ENCODE measurements at places on chromosomes 2 and 18.

DNA sequence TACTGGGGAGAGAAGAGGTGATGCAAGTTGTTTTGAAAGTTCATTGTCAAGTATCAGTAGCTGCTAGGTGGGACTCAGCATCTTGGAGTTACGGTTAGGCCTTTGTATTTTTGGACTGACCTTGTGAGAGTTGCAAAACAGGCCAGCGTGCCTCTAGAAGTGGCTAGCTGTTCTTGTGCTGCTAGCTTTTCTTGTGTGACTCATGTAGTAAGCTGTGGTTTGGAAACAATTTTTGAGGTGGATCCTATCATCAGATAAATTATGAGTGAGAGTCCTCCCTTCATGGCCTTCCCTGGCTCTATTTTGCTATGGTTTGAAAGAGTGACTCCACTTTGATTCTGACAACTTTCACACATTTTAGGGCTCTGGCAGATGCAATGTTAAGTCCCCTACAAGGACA lies 409.2 kb upstream of the HS6ST1 start:
- no peak for DNase-seq

GRCh38 chr2:160325418-160325817 lies 125.3 kb upstream of the ITGB6 start:
- DNase-seq: no peak

- no peak for DNase-seq
Measured at GRCh38 chr2:221758076-221758475, 186.0 kb upstream of the EPHA4 start.

DNA sequence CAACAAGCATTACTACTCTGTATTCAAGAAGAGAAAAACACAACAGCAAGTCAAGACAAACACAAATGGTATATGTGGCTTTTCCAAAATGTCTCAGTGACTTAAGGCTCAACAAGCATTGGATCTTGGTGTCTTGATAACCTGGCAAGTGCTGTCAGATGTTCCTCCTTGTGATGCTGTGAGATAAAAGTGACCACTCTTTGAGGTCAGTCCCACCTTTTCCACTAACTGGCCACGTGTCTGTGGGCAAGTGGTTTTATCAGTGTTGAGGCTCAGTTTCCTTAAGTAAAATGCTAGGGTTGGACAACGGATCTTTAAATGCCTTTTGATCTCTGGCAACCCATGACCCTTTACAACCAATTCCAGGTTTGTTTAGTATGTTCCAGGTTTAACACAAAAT lies 98.7 kb downstream of the BCL2 start:
- DNase-seq: no peak

DNA sequence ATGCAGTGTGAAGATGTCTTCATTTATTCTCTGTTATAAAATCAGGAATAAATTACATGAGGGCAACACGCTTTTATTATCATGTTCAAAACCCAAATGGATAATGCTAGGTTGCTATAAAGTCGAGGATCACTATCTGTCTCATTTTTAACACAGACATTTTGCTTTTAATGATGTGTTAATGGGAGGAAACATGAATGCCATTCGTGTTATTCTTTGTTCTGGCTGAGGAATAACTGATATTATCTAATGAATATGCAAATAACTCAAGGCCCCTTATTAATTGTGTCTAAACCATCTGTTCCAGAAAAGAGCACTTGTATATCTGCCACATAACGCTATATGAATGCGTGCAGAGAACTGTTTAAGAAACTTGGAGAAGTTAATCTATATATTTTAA lies 576.1 kb downstream of the DCDC2C start:
- DNase-seq: no peak

GRCh38 chr2:207040696-207041095 lies 101.4 kb downstream of the CPO start:
- no peak for DNase-seq

DNA sequence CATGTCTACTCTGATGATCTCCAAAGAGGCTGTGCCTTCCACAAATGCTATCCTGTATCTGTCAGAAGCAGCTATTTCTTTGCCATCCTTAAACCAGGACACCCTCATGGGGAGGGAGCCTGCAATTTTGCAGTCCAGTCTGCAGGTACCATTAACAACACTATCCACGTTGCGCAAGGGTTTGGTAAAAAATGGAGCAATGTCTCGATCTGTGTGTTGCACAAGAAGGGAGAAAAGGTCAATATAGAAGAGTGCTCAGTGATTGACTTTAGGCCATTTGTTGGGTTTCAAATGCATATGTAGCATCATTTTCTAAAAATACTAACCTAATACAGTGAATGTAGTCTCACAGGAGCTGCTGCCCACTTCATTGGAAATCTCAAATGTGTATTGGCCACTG lies 74.3 kb downstream of the TTN start:
- no peak for DNase-seq

GRCh38 chr2:46909771-46910419 lies 5.7 kb downstream of the MCFD2 start:
- DNase-seq: peak; percentile 57

DNA sequence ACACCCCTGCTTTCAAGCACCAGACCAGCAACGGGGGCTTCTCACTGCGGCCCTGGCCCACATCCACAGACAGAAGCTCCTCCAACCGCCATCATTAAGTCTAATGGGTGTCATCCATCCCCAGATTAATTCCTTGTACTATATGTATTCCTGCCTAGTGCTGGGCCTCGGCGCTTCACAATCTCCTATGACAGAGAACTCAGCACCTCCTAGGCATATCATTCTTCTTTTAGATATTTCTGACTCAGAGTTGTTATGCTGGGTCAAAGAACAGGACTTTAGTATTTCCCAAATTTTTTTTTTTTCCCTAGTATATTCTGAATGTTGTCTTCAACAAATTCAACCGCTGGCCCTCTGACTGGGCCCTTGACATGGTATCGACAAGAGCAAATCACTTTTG lies 83.2 kb upstream of the TFCP2L1 start:
- DNase-seq: no peak

DNA sequence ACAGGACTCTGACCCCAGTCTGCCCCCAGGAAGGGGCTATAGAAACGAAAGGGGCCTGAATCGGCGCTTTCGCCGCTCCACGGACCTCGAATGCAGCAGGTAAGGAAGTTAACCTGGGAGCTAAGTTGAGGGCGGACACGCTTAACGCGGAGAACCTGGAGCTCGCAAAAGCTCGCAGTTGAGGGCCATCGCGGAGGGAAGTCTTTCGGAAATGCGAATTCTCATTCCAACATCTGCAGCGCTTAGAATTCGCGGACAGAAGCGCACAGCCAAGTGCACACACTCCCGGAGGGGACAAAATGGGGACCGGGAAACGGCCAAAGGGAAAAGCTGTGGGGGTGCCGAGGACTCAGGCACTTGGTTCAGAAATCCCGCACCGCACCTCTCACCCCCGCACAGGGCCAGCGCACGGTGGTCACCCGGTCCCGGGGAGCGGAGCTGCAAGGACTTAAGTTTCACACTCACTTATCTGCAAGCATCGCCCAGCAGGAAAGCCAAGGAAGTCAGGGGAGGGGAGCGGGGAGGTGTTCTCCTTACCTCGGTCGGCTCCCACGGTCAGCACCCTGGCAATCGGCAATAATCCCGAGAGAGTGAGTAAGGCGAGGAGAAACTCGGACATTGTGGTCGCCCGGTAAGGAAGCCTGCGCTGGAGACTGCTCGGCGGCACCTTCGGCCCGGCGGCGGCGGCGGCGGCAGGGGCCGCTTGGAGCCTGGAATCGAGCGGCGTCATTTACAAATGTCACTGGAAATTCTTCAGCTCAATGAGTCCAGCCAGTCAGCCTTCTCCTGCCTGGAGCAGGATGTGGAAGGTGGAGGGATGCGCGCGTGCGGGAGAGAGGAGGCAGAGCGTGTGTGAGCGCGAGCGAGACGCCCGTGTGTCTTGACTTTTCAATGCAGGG lies 456 bp downstream of the LRP1B start:
- no peak for DNase-seq

GRCh38 chr18:78717766-78718150 lies 261.9 kb upstream of the SALL3 start:
- no peak for DNase-seq

DNA sequence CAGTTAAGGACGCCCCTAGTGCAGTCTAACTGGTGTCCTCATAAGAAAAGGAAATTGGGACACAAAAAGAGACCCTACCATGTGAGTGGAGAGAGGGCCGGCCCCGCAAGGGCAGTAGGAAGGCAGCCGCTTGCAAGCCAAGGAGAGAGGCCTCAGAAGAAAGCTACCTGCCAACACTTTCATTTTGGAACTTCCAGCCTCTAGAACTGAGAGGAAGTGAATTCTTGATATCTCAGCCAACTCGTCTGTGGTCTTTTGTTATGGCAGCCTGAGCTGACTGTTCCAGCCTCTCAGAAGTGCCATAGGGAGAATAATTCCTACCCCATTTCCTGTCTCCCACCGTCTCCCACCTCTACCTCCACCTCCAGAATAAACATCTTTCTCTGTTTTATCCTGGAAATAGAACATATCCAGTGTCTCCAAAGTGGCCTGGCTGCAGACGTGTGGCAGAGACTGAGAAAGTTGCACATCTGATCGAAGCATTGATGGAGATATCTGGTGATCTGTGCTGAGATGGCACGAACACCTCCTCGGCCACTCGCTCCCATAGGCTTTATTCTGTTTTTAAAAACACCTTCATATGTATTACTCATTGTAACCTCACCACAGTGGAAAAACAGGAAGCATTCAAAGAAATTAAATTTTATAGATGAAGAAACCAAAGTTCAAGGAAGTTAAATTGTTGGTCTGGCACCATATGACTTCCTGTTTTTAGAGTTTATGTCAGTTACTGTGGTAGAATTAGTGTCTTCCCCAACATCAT lies 39.5 kb upstream of the MARCO start:
- DNase-seq: no peak

GRCh38 chr2:146209842-146210275 lies 1635.0 kb upstream of the ACVR2A start:
- no peak for DNase-seq

- no peak for DNase-seq
Measured at GRCh38 chr2:217361483-217361880, 501.6 kb upstream of the TNP1 start.

DNA sequence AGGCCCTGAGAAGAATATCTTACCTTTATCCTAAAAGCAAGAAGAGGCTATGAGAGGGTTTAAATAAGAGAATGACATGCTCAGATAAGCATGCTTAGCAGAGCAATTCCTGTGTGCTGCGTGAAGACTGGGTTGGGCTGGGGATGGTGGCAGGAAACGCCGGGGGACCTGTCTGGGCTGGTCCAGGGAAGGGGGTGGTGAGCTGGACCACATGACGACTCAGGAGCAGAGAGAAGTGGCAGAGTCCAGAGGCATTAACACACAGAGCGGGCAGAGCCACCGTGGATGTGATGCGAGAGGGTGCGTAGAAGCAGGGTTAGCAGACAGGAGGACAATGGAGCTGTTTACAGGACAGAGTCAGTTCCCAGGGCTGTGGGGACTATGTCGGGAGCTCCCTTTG lies 84.5 kb downstream of the ZBTB7C start:
- no peak for DNase-seq

DNA sequence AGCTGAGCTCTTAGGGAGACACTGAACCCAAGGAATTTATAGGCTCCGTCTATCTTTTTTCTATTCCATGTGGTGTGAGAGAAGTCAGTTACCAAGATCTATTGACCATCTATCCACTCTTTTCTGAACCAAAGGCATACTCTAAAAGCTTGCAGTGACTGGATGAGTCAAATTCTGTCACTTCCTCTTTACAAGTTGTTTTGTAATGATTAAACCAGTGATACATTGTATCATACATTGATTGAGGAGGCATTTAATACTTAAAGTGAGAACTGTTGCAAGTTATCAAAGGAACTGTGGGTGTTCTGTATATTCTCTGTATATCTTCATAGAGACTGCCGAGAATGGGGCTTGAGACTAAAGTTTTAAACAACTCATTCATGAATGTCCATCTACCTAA lies 188.8 kb downstream of the CAMKMT start:
- DNase-seq: no peak

DNA sequence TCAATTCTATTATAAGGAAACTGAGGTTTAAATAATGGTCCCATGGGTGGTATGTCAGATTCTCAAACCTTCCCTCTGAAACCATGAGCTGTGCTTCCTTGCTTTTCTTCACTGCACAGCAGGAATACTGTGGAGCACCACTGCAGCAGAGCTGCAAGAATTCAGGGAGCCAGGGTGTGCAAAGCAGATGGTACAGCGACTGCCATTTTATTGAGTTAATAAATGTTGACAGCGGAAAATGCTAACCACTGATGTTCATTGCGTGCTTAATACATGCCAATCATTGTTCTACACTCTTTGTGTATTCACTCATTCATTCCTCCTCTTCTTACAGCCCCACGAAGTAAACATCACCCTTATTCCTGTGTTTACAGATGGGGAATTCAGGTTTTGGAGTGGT lies 152.2 kb upstream of the THSD7B start:
- DNase-seq: no peak

DNA sequence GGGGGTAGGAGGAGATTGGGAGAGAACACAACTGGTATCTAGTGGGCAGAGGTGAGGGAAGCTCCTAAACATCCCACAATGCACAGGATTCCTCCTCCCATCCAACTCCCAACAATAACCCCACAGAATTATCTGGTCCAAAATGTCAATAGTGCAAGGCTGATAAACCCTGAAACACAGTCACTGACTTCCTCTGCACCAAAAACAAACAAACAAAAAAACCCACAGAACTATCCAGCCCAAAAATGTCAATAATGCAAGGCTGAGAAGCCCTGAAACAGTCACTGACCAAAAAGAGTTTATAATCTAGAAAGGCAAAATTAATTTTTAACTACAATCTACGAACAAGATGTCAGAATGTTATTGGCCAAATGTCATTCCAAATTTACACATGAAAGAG lies 9.8 kb downstream of the TMX3 start:
- DNase-seq: no peak

- DNase-seq: no peak
Measured at GRCh38 chr2:39022642-39023235, 98.1 kb downstream of the SOS1 start.

DNA sequence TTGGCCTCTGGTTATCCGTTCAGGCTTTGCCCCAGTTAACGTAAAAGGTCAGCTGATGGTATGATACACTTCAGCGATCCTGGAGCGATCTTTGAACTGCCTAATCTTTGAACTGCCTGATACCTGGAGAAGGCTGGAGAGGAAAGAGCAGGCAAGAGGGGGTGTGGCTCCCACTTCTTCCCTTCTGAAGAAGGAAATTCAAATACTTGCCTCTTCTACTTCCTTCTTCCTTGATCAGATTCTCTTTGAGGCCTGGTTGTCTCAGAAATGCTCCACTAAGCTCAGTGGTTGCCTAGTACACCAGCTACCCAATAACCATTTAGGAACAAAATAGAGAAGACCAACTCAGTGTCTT lies 619 bp downstream of the GALM start:
- peak; percentile 34 for DNase-seq
